Islet precursor cell (in vitro differentiated cells): ENCODE measurements at places on chromosomes 7 and 10.
A peak's percentile ranks its signal among the peaks of the same experiment; 100 is the strongest.

DNA sequence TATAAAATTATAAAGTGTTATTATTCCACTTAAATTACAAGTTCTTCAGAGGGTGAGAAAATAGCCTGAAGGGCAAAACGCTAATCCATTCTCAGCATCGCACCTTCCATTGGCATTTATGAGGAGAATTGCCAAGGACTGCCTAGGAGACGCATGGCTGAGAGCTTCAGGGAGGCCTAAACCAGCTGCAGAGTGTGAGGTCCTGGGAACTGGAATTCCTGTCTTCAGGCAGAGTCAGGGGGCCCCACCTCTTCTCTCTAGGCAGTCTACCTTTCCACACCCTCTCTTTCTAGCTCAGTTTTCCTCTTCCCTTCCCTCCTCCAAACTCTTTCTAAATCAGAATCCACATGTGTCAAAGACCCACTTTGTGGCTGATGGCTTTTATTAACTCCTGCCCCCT is 35.3 kb downstream of the LRRC72 start:
- no peak for DNase-seq

DNA sequence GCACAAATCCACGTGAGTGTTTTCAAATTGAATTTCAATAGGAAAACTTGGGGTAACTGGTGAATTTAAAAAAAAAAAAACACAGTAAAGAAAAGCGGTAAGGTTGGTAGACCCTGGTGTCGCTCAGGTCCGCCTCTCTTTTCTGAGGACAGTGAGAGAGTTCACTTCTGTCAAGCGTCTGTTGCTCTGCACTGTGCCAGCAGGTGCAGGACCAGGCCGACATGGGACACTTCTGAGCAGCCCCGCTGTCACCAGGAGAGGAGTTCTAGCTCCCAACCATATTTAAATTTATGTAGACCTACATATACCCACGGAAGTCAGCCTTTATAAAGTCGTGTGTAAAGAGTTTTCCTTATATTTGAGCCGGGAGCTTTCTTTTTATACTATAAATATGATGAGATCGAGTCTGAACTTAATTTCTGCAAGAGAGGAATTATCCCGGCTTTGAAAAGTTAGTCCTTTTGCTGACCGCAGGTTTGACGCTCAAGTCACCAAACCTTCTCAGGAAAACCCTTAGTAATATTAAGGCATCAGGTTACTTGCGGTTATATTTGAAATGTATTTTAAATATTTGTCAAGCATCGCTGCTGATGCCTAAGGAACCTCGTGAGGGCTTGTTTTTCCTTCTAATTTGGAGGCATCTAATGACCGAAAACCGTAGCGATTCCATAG is 531 bp downstream of the IKZF1 start:
- DNase-seq, result no peak

- DNase-seq, result peak; percentile 77
Measured at GRCh38 chr7:69934144-69934903, 336.0 kb downstream of the AUTS2 start.

GRCh38 chr7:128934361-128935341 is 3.1 kb upstream of the IRF5 start:
- peak; percentile 36 for DNase-seq

GRCh38 chr10:52283174-52283573 is 30.9 kb upstream of the DKK1 start:
- no peak for DNase-seq

GRCh38 chr7:83798489-83798888 is 149.6 kb upstream of the SEMA3E start:
- no peak for DNase-seq

DNA sequence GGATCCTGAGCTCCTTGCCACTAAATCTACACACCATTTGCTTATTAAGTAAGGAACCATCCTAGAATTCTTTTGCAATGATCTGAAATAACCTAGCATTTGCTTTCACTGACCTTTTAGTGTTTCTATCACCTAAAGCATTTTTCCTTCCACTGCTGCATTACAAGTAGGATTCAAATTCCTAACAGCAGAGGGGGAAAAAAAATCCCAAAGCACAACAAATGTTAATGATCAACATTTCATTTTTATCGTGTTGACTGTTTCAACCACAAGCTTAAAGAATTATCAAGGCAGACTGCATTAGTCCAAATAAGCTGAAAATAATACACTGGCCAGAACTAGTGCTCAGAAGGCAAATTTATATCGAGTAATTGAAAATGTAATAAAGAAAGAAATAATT is 174.7 kb upstream of the TCF7L2 start:
- DNase-seq, result no peak

GRCh38 chr7:86949052-86949778 is 110.2 kb downstream of the ELAPOR2 start:
- DNase-seq, result peak; percentile 58

DNA sequence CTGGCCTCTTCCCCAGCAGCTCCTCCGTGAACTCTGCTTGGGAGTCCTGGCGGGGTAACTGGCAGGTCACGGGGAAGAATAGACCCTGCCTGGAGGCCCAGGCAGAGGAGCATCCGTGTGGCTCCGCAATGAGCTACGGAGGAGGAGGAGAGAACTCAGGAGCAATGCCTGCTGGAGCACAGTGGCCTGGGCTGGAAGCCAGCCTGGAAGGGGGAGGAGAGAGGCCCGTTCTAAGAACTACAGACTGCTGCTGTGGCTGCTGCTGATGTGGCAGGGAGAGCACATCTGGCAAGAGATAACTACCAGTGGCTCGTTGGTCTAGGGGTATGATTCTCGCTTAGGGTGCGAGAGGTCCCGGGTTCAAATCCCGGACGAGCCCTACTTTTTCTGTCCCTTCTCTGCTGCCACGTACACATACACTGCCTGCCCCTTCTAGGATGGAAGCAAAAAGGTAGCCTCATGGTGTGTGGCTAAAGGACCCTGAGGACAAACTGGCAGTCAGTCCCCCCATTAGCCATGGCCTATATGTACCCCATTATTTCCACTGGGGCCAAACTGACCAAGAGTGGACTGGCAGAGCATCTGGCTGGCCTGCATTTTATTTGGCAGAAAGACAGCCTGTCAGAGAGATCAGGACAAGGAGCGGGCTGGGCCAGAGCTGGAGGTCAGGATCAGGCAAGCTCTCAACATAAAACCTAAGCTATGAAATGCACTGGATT is 7.7 kb upstream of the OPN1SW start:
- peak; percentile 96 for DNase-seq

DNA sequence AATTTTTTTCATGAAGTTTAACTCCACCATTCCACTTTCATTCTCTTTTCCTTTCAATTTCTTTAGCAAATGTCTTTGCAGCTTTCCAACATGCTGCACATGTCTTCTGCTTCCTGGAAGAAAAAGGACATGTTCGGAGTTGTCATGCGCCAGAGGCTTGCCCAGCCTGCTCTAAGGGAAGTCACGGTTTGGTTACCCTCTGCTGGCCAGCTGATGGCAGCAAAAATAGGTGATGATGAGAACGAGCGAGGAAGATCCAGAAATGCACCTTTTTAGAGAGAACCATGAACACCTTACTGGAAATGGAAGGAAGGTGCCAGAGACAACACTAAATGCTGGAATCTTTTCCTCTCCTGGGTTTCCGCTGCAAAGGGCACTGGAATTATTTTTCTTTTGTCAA is 4.9 kb upstream of the ZSCAN21 start:
- DNase-seq, result no peak

GRCh38 chr7:120856621-120857352 is 1.2 kb downstream of the TSPAN12 start:
- peak; percentile 91 for DNase-seq

- DNase-seq, result peak; percentile 76
Measured at GRCh38 chr10:62046522-62047227, 145.2 kb downstream of the ARID5B start.

DNA sequence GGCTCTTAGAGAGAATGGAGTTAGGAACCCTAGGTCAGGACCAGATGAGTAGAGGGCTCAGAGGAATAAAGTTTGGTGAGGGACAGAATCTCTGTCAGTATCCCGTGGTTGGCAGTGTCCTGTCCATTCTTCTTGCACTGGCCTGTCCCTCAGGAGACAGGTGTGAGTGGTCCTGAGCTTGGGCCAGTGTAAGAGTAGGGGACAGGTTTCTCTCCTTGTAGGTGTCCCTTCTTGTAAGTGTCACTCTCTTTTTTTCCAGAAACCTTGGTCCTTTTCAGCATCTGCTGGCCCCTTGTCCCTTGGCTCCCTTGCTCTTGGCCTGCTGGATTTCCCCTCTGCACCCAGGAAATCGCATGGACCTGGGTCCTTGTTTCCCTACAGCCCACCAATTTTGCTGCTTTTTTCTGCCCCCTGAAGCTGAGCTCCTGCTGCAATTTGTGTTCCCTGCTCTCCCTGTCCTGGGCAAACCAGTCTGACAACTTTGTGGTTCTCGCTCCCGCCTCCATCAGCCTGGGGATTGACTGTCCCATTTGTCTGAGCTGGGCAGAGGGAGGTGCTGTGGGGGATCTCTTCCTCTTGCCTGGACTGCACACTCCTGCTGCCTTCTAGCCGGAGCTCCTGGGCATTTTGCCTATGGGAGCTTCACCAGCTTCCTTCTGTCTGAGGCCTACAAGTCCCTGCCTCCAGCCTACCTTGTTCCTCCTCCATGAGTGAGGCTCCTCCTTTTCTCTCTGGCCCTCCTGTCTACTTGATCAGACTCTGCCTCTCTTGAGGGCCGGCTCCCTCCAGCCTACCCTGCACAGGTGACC is 6.5 kb downstream of the TSPAN14 start:
- peak; percentile 98 for DNase-seq

DNA sequence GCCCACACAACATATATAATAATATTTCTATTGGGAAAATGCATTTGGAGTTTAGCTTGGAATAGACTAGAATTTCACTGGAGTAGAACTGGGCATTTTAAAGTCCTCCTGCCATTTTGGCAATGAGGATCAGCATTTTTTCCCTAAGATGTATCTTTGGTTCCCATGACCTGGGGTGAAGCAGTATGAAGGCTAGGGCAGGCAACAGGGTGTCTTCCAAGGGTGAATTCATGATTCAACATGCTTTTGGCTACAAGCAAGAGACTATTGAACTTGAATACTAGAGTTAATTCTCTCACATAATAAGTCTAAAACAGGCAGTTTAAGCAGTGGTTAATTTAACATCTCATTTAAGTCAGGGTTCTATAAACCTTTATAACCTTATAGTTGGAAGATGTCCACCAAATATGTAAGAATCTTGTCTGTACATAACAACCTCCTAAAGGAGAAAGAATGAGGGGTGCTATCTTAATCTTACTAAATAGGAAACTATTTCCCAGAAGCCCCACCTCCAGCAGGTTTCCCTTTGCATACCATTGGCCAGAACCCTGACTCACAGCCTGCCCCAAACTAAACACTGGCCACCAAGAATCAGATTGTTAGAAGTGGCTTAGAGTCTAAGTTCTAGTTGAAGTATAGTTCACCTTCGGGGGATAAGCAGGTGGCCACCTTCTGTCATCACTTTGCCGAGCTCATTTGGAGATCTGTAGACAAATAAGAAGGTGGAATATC is 96.0 kb upstream of the PRPS1L1 start:
- no peak for DNase-seq

GRCh38 chr7:117478836-117479224 is 995 bp upstream of the CFTR start:
- no peak for DNase-seq
